ENCODE measurements at places on chromosomes 3 and 15.

GRCh38 chr3:112437146-112438022 lies 61.9 kb downstream of the BTLA start:
- no peak for DNase-seq

GRCh38 chr3:111531446-111531845 lies 10.6 kb upstream of the CD96 start:
- DNase-seq, result no peak

- no peak for DNase-seq
These were observed 15.6 kb upstream of the SH3GL3 start for GRCh38 chr15:83431521-83431920.

DNA sequence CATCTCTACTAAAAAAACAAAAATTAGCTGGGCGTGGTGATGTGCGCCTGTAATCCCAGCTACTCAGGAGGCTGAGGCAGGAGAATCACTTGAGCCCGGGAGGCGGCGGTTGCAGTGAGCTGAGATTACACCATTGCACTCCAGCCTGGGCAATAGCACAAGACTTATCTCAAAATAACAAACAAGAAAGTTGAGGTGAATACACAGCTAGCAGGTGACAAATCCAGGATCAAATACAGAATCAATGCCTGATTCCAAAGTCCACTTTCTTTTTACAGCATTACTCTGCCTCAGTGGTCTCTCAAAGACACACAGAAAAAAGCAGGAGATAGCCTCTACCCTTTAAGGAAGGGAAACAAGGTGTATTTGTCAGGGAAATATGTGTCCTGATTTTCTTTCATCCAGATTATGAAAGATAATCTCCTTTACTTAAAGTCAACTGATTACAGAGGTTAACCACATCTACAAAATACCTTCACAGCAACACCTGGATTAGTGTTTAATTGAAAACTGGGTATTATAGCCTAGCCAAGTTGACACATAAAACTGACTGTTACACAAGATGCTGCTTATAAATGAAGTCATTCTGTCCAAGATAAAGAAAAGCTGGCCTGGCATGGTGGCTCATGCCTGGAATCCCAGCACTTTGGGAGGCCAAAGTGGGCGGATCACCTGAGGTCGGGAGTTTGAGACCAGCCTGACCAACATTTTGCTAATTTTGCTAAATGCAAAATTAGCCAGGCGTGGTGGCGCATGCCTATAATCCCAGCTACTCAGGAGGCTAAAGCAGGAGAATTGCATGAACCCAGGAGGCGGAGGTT lies 4.0 kb upstream of the SLC25A38 start:
- DNase-seq, result no peak

- no peak for DNase-seq
These were observed 394 bp downstream of the OSBPL10 start for GRCh38 chr3:31980530-31981205.

DNA sequence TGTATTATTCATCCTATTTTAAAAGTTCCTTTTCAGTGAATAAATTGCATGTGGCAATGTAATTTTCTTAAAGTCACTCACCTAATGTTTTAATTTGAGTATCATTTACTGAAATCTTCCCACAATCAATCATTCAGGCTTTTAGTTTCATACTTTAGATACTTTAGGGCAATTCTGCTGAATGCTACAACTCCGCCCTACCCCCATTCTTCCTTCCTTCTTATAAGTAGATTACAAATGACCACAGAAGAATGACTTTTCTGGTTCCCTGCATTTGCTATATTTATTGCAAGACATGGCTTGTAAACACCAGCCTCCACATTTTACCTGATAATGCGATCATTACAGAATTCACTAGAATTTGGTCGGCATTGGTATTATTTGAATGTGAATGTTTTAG lies 1061.9 kb downstream of the FHIT start:
- no peak for DNase-seq

DNA sequence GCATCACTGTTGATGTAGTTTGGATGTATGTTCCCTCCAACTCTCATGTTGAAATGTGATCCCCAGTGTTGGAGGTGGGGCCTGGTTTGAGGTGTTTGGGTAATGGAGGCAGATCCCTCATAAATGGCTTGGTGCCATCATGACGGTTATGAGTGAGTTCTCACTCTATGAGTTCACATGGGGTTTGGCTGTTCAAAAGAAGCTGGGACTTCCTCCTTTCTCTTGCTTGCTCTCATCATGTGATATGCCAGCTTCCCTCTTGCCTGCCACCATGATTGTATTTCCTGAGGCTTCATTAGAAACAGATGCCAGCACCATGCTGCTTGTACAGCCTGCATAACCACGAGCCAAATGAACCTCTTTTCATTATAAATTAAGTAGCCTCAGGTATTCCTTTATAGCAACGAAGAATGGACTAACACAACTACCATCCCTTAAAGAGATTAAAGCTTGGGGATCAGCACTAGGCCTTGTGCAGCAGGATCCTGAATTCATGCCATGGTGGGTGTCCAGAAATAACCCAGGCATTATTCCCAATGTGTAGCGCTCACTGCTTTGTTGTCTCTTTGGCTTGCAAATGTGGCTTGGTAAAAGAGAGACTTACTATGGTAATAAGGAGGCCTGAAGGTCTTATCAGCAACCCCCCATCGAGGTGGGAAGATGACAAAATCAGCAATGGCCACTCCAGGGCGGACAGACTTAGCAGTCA lies 41.9 kb downstream of the NDUFB4 start:
- no peak for DNase-seq

GRCh38 chr3:178003756-178004155 lies 532.5 kb upstream of the KCNMB2 start:
- DNase-seq, result no peak

GRCh38 chr3:134799393-134799792 lies 4.3 kb downstream of the EPHB1 start:
- DNase-seq, result no peak

All from activated CD8-positive, alpha-beta memory T cell treated with anti-CD3 and anti-CD28 coated beads for 48 hours (primary cell).